ENCODE measurements at places on chromosomes 1 and 21.
A peak's percentile ranks its signal among the peaks of the same experiment; 100 is the strongest.

DNA sequence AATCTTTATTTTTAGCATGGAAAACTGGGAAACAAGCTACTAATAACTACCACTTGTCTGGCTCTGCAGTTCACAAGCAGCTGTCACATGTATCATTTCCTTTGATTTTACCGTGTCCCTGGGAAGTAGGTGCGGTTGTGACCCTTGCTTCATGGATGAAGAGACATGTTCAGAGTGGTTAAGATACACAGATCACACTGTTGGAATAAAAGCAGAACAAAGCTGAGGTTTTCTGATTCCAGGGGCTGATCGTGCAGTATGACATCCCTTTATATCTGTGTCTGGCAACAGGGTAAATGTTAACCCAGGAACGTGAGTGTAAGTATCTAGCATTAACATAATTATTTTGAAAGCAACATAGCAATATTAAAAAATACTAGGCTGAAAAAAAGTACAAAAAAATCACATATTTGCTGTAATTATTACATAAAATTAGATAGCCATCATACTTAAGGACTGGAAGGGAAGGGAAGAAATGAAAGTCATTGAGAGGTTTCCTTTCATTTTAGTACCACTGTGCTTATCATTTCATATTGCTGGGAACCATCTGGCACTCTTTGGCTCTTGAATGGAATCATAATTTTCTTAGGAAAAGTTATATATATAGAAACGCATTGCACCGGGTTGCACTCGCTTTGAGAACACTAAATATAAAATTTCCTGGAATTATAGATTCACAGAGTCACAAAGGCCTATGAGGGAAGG, 62.8 kb upstream of the PAXBP1 start:
- DNase-seq, result no peak

DNA sequence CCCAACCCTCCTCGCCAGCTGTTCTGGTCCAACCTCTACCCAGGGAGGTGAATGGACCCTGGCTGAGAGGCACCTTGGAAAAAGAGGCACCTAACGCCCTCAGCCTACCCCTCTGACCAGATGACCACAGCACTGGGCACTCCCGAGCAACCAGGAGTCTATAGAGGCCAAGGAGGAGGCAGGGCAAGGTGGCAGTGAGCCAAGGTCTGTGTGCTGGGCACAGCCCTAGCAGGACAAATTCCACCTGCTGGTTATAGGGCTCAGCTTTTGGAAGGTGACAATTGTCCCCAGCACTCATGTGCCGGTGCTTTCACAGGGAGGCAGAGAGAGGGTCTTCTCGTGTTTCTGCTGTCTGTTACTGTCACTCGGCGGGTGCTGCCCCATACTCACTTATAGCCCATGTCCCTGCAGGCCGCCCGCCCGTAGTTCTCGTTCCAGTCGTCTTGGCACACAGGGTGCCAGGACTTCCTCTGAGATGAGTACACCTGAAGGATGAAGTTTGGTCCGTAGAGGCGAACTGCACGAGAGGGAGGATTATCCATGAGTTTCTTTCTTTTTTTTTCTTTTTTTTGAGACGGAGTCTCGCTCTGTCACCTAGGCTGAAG, 27.8 kb downstream of the TMPRSS2 start:
- DNase-seq, result no peak

DNA sequence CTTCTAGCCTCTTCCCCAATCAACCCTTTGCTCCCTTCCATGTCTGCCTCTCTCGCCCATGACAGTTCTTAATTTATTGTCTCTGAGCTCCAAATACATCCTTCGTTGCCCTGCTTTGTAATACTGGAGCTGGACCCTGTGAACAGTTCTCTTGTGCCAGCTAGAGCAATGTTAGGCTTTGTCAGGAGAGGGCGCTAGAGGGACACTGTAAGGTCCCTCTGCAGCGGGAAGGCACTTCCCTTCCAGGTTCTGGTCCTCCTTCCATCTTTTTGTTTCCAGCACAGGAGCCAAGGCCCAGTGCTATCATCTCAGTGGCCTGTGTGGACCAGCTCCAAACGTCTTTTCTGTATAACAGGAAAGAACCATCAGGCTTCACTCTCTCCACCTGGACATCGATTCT, 95.9 kb downstream of the PTPRU start:
- no peak for DNase-seq

DNA sequence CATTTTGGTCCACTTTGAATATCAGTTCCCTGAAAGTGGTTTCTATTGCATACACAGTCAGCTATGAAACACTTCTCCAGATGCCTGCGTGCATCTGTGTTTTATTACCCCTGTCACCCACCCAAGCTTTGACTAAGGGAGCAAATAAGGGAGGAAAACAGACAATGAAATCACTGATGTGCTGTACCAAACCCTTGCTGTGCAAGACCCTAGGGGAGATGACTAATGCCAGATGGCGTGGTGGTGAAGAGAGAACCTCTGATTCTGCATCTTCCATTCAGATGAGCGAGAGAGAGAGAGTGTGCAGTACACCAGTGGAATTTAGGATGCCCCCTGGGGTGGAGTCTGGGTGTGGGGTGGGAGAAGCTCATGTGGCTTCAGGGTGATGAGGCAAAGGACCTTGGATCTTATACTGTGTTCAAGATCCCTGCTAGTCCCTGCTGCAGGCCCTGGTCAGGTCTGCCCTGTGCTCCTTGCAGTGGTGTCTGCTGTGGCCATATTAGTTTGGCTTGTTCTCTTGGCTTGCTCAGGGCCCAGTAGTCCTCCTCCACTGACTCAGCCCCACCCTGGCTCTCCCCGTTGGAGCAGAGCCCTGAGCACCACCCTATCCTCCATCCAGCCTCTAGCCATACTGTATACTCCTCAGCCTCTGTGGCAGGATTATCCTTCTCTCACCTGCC, 18.5 kb downstream of the CLCA1 start:
- peak; percentile 99 for DNase-seq

DNA sequence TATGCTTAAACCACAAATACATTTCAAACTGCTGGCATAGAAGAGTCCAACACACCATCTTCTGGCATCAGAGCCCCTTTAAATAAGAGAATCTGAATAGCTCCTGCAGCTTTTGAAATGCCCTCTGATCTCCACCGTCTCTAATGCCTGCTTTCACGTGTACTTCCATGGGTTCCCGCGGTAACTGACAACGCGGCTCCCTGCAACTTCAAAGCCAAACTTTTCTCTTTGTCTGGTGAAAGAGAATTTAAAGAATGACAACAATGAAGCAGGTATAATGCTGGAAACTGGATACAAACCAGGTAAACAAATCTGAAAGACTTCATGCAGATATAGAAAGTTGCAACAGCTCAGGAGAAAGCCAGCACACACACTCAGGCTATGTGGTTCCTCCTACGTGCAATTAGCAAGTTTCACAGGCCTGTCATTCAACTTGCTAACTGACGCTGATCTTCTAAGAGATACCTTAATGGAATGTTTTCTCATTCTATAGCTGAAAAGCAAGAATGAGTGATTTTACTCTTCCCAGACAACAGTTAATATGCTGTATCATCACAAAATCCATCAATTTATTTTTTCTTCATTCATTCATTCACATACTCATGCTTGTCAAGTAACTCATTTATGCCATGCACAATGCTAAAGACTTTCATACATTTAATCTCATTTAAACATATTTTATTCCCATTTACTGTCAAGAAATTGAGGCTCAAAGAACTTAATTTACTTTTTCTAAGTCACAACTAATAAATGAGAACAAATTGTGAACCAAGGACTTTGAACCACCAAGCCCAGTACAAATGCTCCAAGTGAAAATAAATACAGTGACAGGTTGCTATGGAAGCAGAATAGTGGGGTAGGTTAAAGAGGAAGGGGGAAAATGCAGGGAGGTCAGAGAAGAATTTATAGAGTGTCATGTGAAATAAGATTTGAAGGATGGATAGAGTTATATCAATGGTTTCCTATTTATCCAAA, 202.7 kb upstream of the SNX7 start:
- DNase-seq, result no peak

DNA sequence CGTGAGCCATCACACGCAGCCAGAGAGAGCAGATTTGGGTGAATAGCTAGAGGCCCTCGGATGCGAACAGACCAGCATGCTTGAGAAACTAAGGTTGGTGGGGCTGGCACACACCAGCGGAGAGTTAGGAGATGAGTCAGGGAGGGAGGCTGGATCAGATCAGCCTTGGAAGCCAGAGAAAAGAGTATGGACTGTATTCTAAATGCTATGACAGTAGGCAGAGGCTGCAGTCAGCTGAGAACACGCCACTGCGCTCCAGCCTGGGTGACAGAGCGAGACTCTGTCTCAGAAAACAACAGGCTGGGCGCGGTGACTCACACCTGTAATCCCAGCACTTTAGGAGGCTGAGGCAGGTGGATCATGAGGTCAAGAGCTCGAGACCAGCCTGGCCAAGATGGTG, 4.0 kb upstream of the PLEKHM2 start:
- DNase-seq, result peak; percentile 48

GRCh38 chr1:6118415-6118814, 61.7 kb downstream of the CHD5 start:
- no peak for DNase-seq

- DNase-seq, result peak; percentile 89
These were observed 16.0 kb upstream of the PIGV start for GRCh38 chr1:26771643-26772321.

DNA sequence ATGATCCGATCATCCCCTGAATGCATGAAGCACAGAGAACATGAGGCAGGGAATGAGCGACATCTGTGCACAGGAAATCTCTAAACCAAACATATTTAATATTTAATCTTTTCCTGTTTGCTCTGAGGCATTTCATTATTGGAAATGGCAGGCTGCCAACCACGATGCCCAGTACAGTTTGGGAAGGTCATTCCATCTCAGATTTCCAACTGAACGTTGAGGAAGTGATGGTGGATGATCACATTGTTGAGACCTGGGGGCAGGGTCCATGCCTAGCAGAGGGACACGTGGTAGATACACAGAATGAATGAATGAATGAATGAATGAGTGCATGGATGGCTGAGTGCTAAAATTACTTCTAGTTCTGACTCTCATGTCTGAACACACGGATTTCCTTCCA, 15.9 kb upstream of the FASLG start:
- no peak for DNase-seq

- DNase-seq, result no peak
These were observed 91.3 kb upstream of the COA6 start for GRCh38 chr1:234281826-234282489.

GRCh38 chr1:55275151-55275748, 60.1 kb upstream of the USP24 start:
- no peak for DNase-seq

DNA sequence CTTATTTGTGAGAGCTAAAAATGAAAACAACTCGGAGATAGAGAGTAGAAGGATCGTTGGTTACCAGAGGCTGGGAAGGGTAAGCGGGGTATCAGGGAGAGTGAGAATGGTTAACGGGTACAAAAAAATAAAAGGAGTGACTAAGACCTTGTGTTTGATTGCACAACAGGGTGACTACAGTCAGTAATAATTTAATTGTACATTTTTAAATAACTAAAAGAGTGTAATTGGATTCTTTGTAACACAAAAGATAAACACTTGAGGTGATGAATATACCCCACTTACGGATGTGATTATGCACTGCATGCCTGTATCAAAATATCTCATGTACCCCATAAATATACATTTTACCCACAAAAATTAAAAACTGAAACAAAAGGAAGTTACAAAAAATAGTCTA, 29.4 kb downstream of the FOXJ3 start:
- DNase-seq, result no peak

DNA sequence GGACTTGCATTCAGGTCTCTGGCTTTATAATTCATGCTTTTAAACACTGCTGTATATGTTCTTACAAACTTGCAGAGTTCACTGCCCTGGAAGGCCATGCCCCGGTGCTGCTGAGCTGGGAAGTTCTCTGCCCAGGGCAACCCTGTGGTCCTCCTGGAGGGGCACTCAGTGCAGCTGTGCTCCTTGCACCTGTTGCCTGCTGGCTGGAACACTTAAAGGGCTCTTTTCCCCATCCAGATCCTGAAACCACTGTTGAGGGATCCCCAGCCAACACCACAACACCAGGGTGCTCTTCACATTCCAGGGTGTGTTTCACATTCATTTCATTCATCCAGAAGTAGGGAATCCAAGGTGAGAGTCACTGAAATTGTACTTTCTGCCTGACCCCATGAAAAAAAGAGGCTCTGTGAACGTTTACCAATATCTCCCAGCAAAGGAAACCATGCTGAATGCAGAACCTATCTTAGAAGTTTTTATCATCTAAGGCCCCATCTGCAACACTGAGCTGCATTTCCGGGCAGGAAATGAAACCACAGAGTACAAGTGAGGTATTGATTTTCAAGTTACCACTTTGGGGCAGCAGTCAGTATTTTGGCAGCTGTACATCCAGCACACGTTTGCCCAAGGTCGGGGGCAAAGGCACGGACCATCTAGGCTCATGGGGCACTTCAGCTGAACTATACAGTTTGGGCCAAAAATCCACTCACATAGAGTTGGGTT, 16.4 kb upstream of the KIAA0040 start:
- no peak for DNase-seq

- DNase-seq, result no peak
These were observed 11.1 kb downstream of the NOS1AP start for GRCh38 chr1:162080472-162081015.

- no peak for DNase-seq
These were observed 47.9 kb downstream of the NCAM2 start for GRCh38 chr21:21046063-21046462.

DNA sequence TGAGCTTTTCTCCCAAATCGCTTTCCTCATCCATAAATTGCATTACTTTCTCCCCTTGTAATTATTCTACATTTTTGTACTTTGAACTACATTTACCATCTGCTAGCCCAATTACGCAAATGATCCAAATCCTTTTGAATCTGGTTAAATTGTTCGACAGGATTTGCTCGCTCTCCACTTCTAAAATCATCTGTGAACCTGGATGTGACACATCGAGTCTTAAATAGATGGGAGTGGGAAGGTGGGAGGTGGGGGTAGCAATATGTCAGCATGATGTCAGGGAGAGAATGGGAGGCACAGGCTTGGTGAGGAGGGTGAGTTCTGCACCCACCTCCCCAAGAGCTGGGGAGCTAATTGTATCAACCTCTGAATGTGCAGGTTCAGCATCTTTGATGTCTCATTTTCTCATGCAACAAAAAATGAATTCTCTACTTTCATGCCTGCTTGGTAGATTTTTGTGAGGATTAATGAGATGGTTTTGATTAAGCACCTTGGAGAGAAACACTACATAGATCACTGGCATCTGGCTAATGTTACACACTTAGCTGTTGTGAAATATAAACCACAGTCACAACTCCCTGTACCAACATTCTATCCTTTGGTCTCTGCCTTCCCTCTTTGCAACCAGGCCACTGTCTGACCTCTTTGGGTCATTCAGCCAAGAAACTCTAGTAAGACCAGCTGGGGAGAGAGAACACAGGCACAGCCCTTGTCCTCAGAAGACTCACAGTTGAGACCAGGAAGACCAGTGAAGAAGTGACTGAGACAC, 165.1 kb downstream of the DAB1 start:
- no peak for DNase-seq

DNA sequence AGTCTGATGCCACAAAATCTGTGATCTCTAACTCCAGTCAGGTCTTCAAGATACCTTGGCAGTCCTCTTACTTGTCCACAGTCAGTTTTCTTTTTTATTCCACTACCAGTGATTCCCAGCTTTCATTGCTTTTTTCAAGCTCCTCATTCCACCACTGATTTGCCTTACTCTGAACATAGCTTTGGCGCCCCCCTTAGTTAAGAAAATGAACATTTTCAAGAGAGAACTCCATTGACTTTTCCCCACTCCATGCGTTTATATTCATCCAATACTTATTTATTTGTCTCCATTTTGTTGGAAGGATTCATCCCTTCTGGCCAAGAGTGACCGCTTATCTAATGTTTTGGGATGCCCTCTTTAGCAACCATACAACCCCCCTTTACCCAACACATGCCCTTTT, 33.9 kb upstream of the IPO9 start:
- DNase-seq, result no peak

All from skeletal muscle cell (primary cell).